ENCODE measurements at places on chromosomes 16 and 17.

DNA sequence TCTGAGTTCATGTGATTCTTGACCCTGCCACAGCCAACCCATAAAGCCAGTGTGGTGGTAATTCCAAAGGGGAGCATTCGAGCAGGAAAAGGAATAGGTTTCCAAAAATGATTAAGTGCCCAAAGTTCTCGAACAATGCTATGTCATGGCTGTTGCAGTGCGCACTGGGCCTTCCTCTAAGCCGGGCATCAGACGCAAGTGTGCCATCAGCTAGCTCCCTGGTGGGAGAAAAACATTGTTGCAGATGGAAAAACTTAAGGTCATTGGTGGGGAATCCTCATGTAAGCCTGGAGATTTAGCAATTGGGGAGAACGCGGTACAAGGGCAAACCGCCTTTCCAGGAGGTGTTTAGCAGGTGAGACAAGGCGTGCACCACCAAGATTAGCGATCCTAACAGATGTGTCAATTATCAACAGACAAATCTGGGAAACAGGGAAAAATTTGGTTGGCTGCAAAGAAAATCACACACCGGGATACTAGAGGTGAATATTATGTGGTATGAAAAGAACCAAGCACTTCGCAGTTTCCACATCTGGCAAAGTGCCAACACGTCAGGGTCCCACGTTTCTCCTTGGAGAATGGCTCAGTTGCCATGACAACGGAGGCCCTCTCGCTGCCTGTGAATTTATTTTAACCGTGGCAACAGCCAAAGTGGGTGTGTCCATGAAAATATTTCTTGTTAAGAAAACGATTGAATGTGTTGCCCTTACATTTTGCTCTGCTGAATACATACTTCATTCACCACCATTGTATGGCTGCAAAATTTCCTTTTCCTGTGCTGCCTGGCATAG is 118.5 kb upstream of the CACNG5 start:
- DNase-seq, result no peak

GRCh38 chr17:30210366-30210765 is 25.1 kb downstream of the SLC6A4 start:
- DNase-seq, result no peak

- no peak for DNase-seq
Observed at GRCh38 chr16:35305476-35305875, 1846.1 kb downstream of the TP53TG3F start.

DNA sequence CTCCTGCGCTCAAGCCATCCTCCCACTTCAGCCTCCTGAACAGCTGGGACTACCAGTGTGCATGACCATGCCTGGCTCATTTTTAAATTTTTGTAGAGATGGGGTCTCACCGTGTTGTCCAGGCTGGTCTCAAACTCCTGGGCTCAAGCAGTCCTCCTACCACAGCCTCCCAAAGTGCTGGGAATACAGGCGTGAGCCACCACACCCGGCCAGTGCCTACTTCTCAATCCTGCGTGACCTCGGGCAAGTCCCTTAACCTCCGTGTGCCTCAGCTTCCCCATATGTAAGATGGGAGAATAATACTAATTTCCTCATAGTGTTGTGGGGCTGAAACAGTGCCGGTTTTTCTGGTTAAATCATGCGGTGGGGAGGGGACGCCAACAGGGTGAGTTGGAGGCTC is 143.5 kb upstream of the CIBAR2 start:
- DNase-seq, result no peak

DNA sequence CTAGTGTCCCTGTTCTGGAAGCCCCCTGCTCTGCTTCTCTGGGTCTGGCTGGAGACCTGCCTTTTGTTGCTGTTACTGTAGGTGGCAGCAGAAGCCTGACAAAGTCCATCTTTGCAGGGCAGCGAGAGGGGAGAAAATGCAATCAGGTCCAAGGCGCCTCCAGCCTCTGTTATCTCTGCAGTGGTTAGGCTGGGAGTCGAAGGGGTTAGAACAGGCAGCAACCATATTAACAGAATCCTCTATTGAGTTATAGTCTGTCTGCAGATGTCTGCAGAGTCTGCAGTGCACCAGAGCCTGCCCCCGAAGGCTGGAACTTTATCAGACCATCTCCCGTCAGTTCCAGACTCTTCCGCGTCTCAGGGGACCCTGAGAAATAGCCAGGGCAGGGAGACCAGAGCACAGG is 404.9 kb upstream of the EEF2KMT start:
- no peak for DNase-seq

DNA sequence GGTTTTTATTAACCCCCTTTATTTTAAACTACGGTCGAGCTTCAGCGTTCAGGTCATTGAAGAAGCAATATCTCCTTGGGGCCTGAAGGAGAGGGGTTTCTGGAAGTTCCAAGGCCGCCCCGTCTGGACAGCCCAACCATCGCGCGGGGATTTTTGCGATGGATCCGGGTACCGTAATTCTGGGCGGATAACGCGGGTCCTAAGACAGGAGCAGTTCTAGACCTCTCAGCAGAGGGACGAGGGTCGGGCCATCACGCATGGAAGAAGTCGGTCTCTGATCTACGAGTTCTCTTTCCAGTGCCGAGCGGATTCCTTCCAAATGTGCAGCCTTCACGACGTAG is 3.6 kb downstream of the BORCS6 start:
- DNase-seq, result no peak

DNA sequence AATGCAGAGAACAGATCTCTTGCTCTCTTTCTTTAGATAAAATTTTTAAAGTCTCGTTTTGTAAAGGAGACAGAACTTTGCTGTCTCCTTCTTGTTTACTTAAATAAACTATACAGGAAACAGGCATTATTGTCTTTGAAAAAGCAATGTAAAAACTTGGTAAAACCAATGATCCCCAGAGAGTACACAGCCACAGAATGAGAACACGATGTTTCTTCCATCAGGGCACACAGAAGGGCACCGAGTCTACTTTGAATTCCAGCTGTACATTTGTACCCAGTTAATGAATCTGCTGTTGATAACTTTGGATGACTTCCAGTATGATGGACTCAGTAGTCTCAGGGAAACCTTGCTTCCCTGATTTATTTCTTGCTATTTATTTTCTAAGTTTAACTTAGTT is 8.1 kb upstream of the TMEM100 start:
- DNase-seq, result no peak

GRCh38 chr16:67775273-67775672 is 31.1 kb downstream of the RANBP10 start:
- no peak for DNase-seq

DNA sequence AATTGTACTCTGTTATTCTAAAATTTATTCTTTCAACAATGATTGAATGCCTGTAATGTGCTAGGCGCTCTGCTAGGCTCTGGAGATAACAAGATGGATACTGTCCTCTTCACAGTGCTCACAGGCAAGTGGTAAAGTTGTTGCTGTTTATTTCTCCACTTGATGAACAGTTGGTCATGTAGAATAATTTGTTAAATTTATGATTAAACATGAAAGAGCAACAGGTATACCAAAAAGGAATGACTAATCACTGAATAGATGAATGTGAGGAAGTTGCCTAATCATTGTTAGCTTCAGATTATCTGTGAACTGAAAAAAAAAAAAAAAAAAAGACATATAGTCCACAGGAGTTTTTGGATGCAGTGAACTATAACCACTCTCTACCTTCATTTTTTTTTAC is 62.3 kb downstream of the NFATC3 start:
- DNase-seq, result no peak

GRCh38 chr17:48589831-48590606 is at the start of gene HOXB3:
Gene HOXB3, minus strand, starts transcription at chr17:48590241. Its CDS starts 37,767 bp downstream, at chr17:48552474.
- no peak for DNase-seq

GRCh38 chr16:56669840-56670619 is 416 bp downstream of the MT1H start:
- no peak for DNase-seq

DNA sequence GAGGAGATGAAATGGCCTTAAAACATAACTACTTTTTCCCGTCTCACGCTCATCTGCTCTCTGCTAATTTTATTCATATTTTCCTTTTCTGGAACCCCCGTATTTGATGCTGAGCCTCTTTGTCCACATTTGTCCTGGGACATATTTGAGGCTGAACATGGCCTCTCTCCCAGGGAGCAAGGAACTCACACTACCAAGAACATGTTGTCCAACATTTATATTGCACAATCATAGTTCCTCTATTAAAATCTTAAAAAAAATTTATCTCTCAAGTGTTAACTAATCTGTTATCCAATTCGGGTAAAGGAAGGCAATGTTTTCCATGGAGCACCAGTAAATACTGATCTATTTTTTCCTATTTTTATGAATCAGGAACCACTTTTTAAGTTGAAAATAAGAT is 60.2 kb downstream of the CMC2 start:
- DNase-seq, result no peak

DNA sequence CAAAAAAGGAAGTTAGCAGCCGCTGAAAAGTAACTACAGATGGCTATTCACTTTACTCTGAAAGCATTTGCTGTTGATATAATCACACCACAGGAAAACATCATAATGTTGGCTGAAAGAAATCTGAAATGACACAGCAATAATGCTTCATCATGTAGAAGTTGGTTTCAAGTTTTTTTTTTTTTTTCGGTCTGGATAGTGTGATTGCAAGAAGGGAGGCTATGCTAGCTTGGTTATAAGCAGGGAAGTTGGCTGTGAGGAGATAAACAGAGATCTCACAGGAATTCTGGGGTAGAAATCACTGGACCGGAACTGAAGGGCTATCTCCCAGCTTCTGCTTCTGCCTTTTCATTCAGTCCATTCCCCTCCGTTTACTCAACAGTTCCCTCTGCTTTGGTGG is 57.9 kb downstream of the MYO1D start:
- DNase-seq, result no peak

DNA sequence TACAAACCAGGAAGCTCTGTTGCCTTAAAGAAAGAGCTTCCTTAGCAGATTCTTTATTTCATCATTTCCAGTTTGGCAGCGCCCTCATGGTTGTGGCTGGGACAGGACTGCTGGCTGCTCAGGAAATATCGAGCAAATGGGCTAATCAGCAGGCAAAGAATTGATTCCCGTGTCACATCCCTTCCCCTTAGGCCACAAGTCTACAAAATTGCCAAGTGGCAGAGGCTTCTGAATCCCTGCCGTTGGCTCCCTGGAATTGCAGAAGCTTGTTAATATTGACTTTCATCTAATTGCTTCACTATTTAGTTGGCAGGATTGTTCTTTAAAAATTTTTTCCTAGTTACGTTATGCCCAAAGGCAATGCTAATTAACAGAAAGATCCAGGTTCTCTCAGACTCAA is 456.3 kb upstream of the ERCC4 start:
- DNase-seq, result no peak

GRCh38 chr16:86512860-86513470 is 2.6 kb downstream of the FOXF1 start:
- DNase-seq, result no peak

GRCh38 chr17:74532115-74532514 is 840 bp upstream of the CD300LB start:
- no peak for DNase-seq

GRCh38 chr17:28816540-28816939 is 26.1 kb downstream of the FAM222B start:
- no peak for DNase-seq

DNA sequence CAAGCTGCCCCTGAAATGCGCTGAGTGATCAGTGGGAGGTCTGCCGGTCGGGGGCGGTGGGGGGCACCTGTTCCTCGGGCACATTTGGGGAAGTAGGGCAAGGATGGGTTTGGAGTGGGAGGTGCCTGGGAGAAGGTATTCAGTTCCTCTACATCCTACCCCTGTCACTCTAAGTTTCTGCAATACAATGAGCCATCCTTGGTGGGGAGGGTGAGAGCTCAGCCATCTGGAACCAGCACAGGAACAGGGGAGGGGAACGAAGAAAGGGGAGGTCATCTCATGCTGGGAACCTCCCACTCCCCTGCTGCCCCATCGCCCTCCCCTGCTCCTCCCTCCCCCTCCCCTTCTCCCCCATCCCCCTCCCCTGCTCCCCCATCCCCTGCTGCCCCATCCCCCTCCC is 4.2 kb downstream of the DPH1 start:
- DNase-seq, result no peak

GRCh38 chr16:694863-695354 is 4.7 kb upstream of the WDR24 start:
- DNase-seq, result no peak

GRCh38 chr17:27473748-27474609 is 17.7 kb downstream of the KSR1 start:
- peak; percentile 61 for DNase-seq

GRCh38 chr17:1058423-1059130 is 61.6 kb downstream of the TIMM22 start:
- DNase-seq, result peak; percentile 55

GRCh38 chr17:83123896-83124801 is 44.7 kb downstream of the METRNL start:
- no peak for DNase-seq

DNA sequence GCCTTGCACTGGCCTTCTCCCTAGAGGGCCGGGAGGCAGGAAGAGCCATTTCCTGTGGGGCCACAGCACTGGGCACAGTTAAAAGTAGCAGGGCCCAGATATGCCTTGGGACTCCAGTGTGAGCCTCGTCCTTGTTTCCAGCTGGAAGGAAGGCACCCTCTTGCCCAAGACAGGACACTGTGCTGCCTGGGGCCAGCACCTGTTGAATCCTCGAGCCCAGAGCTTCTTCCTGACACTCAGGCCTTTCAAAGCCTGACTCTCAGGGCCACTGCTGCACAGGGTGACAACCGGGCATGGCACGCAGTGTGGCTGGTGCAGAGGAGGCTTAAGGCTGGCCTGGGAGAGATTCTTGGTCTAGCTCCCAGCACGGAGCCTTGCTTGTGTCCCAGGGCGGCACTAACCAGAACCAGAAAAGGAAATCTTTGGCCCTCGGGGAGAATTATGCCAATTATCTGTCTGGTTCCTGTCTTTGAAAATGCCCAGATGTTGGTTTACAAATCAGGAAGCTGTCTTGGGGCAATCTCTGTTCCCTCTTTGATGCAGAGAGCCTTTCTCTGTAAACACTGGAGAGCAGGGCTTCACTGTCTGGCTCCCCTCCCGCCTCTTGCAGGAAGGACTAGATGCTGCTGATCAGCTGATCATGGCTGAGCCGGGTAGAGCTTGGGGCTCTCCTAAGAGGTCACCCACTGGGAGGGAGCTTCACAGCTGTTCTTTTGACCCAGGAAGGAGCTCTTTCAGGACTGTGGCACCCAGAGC is 11.1 kb downstream of the LDHD start:
- no peak for DNase-seq

- DNase-seq, result peak; percentile 13
Observed at GRCh38 chr17:75181608-75182318, 996 bp downstream of the SUMO2 start.

GRCh38 chr16:53054670-53055485 is at the start of gene CHD9:
Gene CHD9, plus strand, starts transcription at chr16:53054991. Its CDS starts 101,099 bp downstream, at chr16:53156090.
- DNase-seq, result peak; percentile 40

GRCh38 chr17:70644096-70644495 is 474.8 kb downstream of the KCNJ2 start:
- no peak for DNase-seq

GRCh38 chr17:28948873-28949184 is 2.5 kb downstream of the PHF12 start:
- no peak for DNase-seq
